ENCODE measurements at places on chromosomes 4 and X.

- DNase-seq, result no peak
Observed at GRCh38 chr4:82611982-82612381, 50.2 kb upstream of the TMEM150C start.

GRCh38 chr4:38509551-38509950 is 154.4 kb upstream of the KLF3 start:
- no peak for DNase-seq

- DNase-seq, result no peak
Observed at GRCh38 chr4:10459305-10459704, 2.1 kb upstream of the ZNF518B start.

- DNase-seq, result no peak
Observed at GRCh38 chrX:100905620-100906019, 23.1 kb downstream of the XKRX start.

DNA sequence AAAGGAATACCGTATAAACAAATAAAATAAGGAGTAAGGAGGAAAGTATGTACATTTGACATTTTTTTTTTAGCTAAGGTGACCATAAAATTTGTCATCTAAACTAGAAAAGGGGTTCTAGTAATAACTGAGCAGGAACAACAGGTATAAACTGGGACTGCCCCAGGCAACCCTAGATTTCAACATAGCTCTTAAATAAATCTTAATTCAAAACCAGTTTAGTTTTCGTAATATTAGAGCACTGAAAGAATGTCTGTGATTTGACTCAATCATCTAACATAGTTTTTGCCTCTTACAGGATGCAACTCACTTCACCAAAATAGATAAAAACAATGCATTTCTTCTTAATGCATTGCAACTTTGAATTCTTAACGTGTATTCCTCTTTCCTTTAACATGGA is 257.7 kb downstream of the ADAMTS3 start:
- no peak for DNase-seq

GRCh38 chr4:10734697-10735096 is 50.1 kb upstream of the CLNK start:
- no peak for DNase-seq

- no peak for DNase-seq
Observed at GRCh38 chr4:113101669-113102068, 52.2 kb downstream of the ANK2 start.

DNA sequence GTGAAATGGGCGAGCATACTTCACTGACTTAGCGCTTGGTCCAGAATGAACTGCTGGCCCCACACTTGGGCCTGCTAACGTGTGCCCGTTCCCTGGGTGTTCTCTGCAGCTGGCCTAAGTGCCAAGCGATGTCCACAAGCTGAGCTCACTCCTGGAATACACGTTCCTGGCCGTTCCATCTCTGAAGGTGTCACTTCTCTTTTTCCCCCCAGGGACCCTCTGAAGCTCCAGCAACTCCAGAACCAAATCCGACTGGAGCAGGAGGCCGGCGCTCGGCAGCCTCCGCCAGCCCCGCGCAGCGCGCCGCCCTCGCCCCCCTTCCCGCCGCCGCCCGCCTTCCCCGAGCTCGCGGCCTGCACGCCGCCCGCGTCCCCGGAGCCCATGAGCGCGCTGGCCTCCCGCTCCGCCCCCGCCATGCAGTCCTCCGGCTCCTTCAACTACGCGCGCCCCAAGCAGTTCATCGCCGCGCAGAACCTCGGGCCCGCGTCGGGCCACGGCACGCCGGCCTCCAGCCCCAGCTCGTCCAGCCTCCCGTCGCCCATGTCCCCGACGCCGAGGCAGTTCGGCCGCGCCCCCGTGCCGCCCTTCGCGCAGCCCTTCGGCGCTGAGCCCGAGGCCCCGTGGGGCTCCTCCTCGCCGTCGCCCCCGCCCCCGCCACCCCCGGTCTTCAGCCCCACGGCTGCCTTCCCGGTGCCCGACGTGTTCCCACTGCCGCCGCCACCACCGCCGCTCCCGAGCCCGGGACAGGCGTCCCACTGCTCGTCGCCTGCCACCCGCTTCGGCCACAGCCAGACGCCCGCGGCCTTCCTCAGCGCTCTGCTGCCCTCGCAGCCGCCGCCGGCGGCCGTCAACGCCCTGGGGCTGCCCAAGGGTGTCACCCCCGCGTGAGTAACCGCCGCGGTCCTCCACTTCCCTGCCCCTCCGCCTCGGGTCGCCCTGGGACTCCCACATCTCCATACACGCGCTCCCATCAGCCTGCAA is 132.3 kb downstream of the CBR4 start:
- DNase-seq, result no peak

- no peak for DNase-seq
Observed at GRCh38 chrX:31147175-31147574, 75.3 kb upstream of the FTHL17 start.

DNA sequence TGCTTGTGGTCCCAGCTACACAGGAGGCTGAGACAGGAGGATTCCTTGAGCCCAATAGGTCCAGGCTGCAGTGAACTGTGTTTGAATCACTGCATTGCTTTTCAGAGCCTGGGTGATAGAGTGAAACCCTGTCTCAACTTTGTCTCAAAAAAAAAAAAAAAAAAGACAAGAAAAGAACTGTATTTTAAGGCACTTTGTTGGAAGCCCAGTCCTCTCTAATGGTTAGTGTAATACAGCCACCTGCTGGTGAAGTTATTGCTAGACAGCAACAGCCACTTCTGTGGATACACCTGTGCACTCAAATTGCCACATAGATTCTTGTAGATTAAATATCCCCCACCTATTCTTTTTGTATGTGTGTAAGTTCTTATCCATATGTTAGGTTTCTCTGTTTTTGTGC is 10.1 kb upstream of the FGG start:
- no peak for DNase-seq

GRCh38 chrX:110509755-110510532 is 151.3 kb downstream of the RTL9 start:
- DNase-seq, result no peak

Data from suprapubic skin (tissue), 4 donors.